ENCODE measurements at places on chromosomes 1 and 21.

- no peak for DNase-seq
Observed at GRCh38 chr1:90969241-90969640, 52.6 kb downstream of the ZNF644 start.

DNA sequence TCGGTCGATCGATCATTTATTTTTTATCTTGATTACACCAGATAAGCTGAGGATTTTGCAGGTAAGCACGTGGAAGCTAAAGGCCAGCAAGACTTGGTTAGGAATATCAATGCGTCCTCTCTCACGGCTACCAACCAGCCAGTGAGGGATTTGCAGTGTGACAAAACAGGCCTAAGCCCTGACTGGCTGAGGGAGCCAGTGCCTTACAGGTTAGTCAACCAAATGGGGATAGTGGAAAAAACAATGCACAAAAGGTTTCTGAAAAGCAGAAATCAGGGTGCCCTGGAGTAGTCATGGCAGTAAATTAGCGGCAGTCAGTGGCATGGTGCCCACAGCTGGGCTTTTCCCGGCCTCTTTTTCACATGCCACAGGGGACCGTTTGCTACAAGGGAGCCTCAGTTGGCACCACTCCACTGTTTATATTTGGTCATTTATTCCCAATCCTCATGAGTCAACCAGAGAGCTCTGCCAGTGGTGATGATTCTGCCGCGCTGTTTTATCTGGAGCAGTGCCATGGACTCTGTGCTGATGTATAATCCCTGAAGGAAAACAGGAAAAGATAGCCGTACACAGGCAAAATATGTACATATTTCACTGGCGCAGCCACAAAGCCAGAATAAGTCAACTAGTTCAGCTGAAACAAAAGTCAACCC is 167.6 kb downstream of the RHOU start:
- peak; percentile 80 for DNase-seq

- no peak for DNase-seq
Observed at GRCh38 chr21:40433538-40433937, 413.4 kb downstream of the DSCAM start.

DNA sequence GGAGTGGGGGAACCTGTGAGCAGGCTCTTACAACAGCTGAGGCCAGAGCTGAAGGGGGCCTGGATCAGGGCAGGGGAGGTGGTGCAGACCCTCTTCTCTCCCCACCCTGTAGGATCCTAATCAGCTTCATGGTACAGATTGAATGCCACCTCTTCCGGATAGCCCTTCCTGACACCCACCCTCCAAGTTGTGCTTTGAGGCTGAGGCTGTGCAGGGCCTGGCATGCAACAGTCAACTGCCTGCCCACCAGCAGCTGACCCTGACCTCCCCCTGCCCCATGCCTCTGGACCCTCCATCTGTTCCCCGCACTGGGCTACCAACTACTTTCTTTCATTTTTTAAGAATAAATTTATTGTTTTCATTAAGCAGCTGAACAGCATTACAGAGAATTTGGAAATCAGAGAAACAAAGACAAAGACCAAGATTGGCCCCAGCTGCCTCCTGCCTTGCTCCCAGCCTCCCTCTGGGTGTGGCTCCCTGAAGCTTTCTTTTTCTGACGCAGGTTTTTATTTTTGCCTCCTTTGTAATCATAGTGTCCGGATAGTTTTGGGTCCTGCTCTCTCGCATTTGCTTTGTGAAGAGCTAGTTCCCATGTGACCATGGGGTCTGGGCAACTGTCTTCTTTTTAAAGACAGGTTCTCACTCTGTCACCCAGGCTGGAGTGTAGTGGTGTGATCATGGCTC is 12.8 kb downstream of the ZNF362 start:
- no peak for DNase-seq

- DNase-seq, result no peak
Observed at GRCh38 chr21:18986197-18986596, 582.6 kb upstream of the TMPRSS15 start.

GRCh38 chr1:202144402-202145067 is at the start of gene ARL8A:
Gene ARL8A (minus strand): TSS chr1:202144737. CDS start chr1:202144572, 165 bp downstream.
- DNase-seq, result peak; percentile 50

GRCh38 chr1:151238467-151238739 is 16.1 kb upstream of the PSMD4 start:
- DNase-seq, result peak; percentile 87

GRCh38 chr1:7842517-7842916 is 10.3 kb downstream of the UTS2 start:
- no peak for DNase-seq

- DNase-seq, result no peak
Observed at GRCh38 chr1:230186003-230186863, 119.2 kb downstream of the GALNT2 start.

GRCh38 chr1:214455971-214456867 is 95.2 kb downstream of the PTPN14 start:
- DNase-seq, result no peak

DNA sequence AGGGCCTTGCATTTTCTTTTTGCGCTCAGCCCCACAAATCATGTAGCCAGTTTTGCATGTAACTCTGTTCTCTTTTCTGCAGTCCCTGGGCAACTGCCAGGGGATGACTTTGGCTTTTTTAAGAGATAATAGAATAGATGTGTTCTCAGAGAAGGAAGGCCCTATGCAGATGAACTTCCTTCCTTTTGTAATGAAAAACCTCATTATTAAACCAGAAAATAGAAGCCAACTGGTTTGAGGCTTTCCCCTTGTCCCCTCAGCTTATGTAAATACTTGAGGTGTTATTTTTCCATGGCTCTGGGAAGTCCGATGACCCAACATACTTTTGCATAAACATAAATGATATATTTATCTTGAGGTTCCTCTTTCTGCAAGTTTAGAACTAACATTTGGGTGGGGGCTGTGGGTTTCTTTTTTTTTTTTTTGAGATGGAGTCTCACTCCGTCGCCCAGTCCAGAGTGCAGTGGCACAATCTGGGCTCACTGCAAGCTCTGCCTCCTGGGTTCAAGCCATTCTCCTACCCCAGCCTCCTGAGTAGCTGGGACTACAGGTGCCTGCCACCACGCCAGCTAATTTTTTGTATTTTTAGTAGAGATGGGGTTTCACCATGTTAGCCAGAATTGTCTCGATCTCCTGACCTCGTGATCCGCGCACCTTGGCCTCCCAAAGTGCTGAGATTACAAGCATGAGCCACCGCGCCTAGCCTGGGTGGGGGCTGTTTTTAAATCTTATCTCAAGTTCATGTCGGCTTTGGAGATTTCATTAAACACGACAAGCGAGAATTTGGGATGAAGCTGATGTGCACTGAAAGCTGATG is 14.4 kb upstream of the FCRL5 start:
- DNase-seq, result no peak

GRCh38 chr1:162022626-162023025 is 1.0 kb downstream of the OLFML2B start:
- no peak for DNase-seq

DNA sequence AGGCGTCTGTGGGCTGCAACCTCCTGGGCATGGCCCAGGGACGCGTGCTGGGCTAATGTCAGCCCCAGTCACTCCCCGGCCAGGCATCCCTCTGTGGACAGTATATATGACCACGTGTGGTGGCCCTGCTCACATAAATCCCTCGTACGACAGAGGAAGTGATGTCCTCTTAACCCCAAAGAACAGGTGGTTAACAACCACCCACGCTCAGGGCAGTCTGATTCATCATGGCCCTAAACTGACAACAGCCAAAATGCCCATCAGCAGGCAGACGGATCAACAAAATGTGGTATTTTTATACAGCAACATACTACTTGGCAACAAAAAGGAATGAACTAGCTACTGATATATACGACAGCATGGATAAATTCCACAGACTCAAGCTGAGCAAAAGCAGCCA is 51.0 kb downstream of the ECE1 start:
- DNase-seq, result no peak

- peak; percentile 84 for DNase-seq
Observed at GRCh38 chr1:244047621-244048255, 3.3 kb upstream of the ZBTB18 start.

DNA sequence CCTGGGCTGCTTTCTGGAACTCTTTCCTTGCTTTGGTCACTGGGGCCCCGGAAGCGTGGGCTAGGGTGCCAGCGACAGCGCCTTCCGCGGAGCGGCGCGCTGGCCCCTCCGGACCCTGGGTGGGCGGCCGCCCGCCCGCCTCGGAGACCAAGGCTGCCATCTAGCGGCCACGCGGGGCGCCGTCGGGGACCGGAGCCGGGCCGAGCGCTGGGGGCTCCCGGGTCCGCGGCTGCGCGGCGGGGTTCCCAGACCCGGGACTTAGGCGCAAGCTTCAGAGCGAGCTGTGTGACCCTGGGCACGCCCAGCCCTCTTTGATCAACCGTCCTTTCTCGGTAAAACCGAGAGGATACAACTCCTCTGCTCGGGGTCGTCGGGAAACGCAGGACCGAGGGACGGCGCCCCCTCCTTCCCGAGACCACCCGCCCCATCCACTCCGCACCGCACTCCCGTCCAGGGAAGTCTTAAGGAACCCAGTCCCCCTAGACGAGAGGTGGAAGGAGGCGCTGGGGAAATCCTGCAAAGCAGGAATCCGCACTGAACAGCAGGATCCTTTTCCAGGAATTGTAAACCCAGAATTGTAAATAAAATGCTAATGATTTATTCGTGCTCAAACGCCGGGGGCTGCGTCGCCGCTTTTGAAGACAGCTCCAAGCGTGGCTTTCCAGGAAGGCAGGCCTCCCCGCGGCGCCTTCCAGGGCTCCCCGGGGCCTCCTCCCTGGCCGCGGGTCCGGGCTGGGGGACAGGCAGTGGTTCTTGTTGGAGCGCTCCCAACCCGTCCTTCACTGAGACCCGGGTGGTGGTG is 41.2 kb downstream of the RRAGC start:
- DNase-seq, result peak; percentile 39

GRCh38 chr1:43545695-43546387 is 15.2 kb downstream of the PTPRF start:
- no peak for DNase-seq

DNA sequence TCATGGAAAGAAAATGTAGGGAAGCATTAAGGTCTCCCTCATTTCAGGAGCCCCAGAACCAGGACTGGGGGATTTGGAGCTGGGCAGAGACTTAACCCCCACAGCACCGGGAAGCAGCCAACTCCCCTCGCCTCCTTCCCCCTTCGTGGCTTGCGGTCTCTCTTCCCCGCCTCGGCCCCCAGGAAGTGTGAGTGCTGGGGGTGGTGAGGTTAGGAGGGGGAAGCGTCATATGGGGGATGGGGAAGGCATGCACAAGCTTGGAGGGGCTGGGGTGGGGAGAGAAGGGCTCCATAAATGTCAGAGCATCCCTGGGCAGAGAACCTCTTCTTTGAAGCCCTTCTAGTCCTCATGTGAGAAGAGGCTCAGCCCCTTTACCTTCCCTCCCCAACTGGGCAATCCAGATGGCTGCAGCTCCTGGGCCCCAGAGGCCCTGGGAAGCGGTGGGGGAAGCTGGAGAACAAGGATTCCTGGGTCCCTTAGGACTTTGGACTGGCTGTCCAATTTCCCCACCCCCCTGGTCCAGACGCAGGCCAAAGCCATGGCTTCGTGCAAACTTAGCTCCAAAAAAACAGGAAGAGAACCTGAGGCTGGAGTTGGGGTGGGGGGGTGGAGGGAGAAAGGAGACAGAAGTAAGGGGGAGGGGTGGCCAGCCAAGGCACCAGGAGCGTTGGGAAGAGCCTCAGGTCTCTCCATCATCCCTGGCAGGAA is 7.8 kb downstream of the ZBTB7B start:
- DNase-seq, result no peak

DNA sequence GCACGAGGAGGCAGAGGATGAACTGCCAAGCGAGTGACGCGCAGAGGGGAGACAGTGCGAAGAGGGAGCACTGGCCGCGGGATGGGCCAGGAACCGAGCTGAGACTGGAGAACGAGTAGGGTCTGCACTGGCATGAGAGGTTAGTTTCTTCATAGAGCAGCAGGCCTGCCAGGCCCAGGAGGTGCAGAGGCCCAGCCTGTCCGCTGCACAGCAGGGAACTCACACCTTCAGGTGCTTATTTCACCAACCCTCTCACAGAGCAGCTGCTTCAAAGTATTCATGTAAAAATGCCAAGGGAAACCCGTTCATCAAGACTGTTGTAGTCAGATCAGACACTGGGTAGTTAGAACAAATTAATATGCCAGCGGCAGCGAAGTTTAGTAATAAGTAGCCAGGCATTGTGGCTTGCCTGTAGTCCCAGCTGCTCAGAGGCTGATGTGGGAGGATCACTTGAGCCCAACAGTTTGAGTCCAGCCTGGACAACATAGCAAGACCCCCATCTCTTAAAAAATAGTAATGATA is 144.5 kb downstream of the SLC45A1 start:
- peak; percentile 20 for DNase-seq

DNA sequence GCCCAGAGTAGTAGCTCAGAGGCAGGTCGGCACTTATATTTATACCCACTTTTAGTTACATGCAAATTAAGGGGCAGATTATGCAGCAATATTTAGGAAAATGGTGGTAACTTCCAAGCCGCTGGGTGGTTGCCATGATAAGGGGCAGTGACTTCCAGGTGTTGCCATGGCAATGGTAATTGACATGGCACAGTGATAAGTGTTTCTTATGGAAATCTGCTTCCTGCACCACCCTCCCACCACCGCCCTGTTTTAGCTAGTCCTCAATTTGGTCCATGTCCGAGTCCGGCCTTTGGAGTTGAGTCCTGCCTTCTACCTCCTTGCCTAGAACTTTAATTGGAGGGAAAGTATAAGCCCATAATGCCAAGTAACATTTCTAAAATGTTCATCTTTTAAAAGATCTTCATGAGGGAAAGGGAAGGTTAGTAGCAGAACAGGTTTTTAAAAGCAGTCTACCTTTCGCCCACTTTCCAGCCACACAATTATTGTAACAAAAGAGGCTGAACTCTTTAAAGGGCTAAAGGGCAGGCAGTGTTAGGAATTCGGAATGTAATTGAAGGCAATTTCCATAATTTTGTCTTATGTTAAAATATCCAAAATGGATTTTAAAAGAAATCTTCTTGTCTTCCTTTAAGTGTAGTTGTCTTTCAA is 21.7 kb downstream of the ZBTB8B start:
- no peak for DNase-seq

- DNase-seq, result no peak
Observed at GRCh38 chr1:17585266-17585987, 45.9 kb downstream of the ARHGEF10L start.

- no peak for DNase-seq
Observed at GRCh38 chr1:59215766-59216291, 81.1 kb upstream of the FGGY start.

GRCh38 chr1:86184426-86184825 is 27.9 kb upstream of the COL24A1 start:
- DNase-seq, result no peak

DNA sequence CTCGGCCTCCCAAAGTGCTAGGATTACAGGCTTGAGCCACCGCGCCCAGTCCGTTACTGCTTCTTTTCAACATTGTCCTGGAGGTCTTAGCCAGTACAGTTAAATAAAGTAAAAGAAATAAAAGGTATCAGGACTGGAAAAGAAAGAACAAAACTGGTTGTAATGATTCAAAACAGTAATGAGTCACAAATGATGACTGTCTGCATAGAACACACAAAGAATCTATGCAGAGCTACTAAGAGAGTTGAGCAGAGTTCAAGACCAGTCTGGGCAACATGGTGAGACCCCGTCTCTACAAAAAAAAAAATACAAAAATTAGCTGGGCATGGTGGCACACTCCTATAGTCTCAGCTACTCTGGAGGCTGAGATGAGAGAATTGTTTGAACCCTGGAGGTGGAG is 23.4 kb downstream of the BCAR3 start:
- DNase-seq, result no peak

Measured in NCI-H2171 treated with DMSO at 0.1 percent for 48 hours (cell line).